H4 (cell line): ENCODE measurements at places on chromosomes 1 and 21.
A peak's percentile ranks its signal among the peaks of the same experiment; 100 is the strongest.

GRCh38 chr1:161816201-161816600 is 50.1 kb downstream of the ATF6 start:
- peak; percentile 12 for DNase-seq

DNA sequence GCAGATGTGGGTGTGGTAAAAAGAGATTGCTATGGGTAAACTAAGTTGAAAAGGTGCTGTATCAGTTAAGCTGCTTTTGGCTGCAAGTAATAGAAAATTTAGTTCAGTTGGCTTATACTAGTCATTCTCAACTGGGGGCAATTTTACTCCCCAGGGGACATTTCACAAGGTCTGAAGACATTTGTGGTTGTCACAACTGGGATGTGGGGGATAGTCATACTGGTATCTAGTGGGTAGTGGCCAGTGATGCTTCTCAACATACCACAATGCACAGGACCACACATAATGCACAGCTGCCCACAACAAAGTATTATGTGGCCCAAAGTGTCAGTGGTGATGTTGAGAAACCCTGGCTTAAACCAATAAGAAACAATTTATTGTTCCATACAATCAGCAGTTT is 31.4 kb downstream of the SERTAD4 start:
- no peak for DNase-seq

GRCh38 chr21:34220556-34221195 is 143.1 kb upstream of the KCNE2 start:
- DNase-seq: no peak

DNA sequence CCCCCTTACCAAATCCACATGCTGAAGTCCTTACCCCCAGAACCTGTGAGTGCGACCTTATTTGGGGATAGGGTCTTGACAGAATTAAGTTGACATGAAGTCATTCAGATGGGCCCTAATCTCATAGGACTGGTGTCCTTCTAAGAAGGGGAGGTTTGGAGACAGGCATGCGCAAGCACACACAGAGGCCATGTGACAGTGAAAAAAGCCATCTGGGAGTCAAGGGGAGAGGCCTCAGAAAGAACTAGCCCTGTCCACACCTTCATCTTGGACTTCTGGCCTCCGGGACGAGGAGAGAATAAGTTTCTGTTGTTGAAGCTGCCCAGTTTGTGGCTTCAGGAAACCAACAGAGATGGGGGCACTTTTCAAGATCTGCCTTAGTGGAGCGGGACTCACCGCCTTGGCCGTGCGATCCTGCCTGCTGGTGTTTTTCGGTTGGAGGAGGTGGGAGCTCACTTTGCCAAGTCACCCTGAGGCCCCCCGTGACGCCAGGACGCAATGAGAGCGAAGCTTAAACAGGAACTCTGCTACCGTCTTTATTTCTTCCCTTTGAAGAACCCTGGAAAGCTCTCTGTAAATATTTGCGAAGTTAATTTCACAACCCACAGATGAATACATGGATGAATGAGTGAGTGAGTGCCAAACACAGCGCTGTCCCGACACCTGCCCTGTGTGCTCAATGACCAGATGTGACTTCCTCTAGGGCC is 42.5 kb upstream of the C1orf174 start:
- no peak for DNase-seq

DNA sequence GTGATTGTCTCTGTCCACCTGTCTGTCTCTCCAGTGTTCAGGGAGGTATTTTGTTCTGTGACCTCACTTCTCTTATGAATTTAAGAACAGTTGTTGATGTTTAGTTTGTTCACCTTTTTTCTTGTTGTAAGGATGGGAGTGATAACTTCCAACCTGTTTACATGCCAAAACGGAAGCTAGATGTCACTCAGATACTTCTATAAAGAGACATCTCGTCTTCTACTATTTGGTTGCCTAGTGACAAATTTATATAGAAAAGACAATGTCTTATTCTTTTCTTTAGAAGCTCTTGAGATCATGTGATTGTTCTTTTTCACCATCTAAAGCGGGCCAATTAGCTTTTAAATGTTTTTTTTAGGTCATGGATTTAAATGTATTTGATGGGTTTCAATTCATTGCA is 33.8 kb downstream of the PRSS38 start:
- DNase-seq: no peak

GRCh38 chr1:184507604-184508280 is 120.9 kb downstream of the C1orf21 start:
- no peak for DNase-seq

GRCh38 chr1:241413386-241413785 is 56.4 kb upstream of the RGS7 start:
- peak; percentile 71 for DNase-seq

- no peak for DNase-seq
Observed at GRCh38 chr1:206098242-206098919, 18.8 kb downstream of the AVPR1B start.

- peak; percentile 69 for DNase-seq
Observed at GRCh38 chr21:34965200-34966174, 83.6 kb downstream of the RUNX1 start.

- no peak for DNase-seq
Observed at GRCh38 chr1:106747232-106747631, 309.2 kb upstream of the PRMT6 start.

DNA sequence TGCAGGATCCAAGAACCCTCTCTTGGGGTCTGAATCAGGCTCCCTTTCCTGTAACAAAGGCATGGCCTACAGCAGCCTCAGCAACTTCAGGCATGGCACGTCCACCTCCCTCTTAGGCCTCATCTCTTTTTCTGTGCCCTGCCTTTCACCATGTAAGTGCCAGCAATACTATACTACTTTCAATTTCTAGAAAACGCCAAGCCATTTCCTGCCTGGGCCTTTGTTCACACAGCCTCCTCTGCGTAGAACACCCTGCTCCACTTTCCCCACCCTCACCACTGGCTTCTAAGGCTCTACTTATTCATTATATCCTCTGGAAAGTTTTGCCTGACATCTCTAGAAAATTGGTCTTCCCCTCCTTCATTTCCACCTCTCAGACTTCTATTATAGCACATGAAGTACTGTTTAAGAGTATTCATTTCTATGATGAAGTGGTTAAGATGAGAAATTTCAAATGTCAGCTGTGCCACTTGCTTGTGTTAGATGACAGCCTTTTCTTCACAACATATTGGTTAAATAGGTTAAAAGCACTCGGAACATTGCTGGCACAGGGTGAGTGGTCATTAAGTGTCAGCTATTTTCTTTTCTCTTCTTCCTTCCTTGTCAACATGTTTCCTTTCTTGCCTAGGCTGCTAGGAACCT is 41.6 kb upstream of the VWA5B1 start:
- DNase-seq: no peak

GRCh38 chr1:71414179-71414578 is 333.3 kb upstream of the ZRANB2 start:
- no peak for DNase-seq

DNA sequence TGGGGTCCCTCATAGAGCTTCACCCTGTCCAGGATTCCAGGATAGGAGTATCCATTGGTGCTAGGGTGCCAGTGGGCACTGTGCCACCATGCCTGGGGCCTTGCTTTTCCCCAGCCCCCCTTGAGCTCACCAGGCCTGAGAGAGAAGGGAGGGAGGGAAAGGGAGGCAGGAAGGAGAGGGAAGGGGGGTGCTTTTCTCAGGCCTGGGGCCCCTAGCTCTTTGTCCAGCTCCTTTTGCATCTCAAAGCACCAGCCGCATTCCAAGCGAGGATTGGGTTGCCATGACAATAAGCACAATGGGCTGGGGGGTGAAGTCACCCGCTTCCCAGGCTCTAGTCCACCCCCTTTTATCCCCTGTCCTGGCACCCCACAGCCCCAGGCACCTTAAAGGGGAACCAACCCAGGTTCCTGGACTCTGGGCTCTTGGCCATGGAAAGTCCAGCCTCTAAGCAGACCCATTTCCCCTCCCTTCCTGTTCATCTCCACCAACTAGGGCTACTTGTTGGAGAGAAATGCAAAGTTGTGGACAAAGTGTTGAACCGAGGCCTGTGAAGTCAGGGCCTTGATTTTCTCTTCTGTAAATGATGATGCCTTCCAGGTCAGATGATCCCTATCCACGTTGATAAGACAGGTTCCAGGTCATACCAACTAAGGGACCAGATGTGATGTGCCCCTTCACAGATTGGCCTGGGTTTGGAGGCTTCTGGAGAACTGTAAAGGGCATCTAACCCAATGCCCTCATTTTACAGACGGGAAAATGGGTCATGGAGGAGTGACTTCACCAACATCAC is 11.4 kb downstream of the THBS3 start:
- no peak for DNase-seq

DNA sequence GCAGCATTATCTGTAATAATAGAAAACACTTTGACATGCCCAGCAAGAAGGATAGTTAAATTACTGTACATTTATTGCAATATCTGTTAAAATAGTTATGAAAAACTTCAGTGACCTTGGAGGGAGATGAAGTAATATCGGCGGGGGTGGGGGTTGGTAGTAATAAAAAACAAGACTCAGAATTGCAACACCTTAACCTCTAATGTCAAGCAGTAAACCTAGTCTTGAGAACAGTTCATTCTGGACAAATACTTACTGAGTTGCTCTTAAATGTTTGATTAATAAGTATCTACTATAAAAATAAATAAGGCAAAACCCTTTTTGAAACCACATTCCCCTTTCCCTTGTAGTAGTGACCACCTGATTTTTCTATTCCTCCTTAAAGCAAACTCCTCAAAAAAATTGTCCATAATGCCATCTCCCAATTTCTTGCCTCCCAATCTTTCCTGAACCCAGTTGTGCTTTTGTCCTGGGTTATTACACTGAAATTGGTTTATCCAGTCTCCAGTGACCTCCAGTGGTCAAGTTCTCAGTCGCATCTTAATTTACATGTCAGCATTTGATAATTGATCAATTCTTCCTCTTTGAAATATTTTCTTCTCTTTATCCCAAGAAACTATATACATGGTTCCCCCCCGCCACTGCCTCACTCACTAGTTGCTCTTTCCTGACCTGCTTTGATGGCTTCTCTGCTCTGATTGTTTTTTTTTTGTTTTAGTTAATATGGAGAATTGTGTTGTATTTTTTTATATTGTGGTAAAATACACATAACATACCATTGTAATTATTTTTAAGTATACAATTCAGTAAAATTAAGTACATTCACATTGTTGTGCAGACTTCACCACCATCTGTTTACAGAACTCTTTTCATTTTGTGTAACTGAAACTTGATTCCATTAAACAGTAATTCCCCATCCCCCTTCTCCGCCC is 36.8 kb downstream of the RAP1A start:
- peak; percentile 23 for DNase-seq

DNA sequence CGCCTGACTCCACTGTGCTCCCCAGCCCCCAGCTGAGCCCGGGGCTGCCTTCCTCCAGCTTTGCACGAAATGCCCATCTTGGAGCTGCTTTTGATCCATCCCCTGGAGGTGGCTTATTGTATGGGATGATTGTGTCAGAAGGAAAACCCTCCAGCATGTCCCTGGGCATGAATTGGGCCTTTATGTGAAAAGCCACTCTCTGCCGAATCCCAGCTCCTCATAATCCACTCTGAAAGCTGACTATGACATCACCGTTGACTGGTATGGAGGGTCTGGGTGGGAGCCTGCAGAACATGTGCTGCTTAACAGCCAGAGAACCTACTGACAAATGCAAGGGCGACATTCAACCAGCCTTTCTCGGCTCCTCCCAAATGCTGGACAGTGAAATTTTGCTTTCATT is 74.6 kb downstream of the NENF start:
- DNase-seq: no peak

GRCh38 chr21:26977746-26978145 is 10.9 kb upstream of the ADAMTS5 start:
- DNase-seq: no peak

DNA sequence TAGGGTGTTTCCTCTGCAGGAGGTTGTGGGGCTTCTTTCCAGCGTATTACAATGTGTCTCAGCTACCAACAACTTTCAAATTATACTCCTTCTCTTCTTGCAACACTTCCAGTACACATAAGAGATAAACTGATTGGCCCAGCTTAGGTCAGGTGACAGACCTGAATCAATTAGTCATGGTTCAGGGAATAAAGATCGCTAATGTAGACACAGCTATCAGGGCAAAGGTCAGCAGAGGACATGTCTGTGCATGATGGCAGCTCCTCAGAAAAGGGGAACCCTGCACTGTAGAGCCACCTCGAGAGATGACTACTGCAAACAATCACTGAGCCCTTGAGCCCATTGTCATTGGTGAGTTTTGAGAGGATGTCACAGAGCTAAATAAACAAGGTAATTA is 36.8 kb upstream of the PKN2 start:
- no peak for DNase-seq

DNA sequence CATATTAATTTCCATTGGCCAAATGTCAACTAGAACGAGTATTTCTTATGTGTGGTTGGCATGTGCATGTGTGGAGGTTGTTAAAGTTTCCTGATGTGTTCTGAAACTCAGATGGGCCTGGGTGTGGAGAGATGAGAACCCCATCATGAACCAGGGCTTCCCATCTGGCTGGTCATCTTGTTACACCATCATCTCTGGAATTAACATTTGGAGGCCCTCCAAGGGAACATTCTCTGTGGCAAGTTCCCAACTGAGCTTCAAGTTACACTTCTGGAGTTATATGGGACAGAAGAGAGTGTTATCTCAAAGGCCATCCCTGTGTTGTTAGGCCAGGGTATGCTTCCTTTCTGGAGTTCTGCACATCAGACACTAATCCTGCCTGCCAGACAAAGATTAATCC is 183.6 kb downstream of the TTLL7 start:
- no peak for DNase-seq

- DNase-seq: peak; percentile 45
Observed at GRCh38 chr1:24765308-24765988, 20.2 kb downstream of the CLIC4 start.

GRCh38 chr1:64962441-64962840 is 3.9 kb downstream of the JAK1 start:
- DNase-seq: no peak

DNA sequence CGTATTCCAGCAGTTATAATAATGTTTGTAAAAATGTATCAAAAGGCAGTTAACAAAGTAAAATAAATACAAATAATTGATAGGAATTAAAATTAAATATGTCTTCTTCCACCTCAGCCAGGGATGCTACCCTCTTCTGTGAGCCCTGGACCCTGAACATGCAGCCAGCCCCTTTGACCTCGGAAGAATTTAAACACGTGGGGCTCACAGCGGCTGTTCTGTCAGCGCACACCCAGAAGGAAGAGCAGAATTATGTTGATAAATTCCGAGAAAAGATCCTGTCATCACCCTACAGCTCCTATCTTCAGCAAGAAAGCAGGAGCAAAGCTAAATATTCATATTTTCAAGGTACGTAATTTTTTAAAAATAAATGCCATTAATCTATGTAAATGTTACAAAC is 26.5 kb downstream of the UTS2 start:
- no peak for DNase-seq

- no peak for DNase-seq
Observed at GRCh38 chr1:19967808-19968207, 11.6 kb downstream of the PLA2G2A start.

GRCh38 chr1:201648066-201648906 is 109.4 kb downstream of the NAV1 start:
- peak; percentile 46 for DNase-seq
